ENCODE measurements at places on chromosomes 12 and 14.

- no peak overlapping the region for H3K4me3 ChIP-seq
- H3K27ac ChIP-seq = no peak overlapping the region
- H3K4me1 ChIP-seq = no peaks in the 10 kb centered on the region
These were observed 96.9 kb downstream of the SETD3 start for GRCh38 chr14:99383472-99384449.

- H3K4me1 ChIP-seq = peaks cover 3% of the 10 kb centered on the region
- peak; percentile 70 for DNase-seq
- peaks cover 3% of the 10 kb centered on the region for H3K27me3 ChIP-seq
- no peaks in the 10 kb centered on the region for H3K36me3 ChIP-seq
- H3K4me3 ChIP-seq = peak within 1 kb of the TSS; percentile 90
- peak within 1 kb of the TSS; percentile 78 for H3K27ac ChIP-seq
These were observed at the start of gene CPNE8 for GRCh38 chr12:38905480-38906351. TSS of gene CPNE8 (minus strand) at chr12:38905591. CDS start at chr12:38905534, 57 bp downstream.

DNA sequence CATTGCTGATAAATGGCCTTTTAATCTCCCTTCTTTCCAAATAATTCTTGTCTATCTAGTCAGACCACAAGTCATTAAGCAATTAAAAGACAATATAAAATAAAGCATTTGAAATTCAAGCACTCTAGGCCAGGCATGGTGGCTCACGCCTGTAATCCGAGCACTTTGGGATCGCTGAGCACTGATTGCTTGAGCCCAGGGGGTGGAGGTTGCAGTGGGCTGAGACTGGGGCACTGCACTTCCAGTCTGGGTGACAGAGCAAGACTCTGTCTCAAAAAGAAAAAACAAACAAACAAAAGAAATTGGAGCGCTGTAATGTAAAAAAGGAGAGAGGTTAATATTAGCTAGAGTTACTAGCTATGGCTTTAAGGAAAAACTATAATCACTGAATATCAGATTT is 30.5 kb upstream of the CSRP2 start:
- no peak for DNase-seq
- no peaks in the 10 kb centered on the region for H3K36me3 ChIP-seq
- H3K27ac ChIP-seq = no peak overlapping the region
- H3K4me1 ChIP-seq = peaks cover 3% of the 10 kb centered on the region
- H3K4me3 ChIP-seq = no peak overlapping the region

DNA sequence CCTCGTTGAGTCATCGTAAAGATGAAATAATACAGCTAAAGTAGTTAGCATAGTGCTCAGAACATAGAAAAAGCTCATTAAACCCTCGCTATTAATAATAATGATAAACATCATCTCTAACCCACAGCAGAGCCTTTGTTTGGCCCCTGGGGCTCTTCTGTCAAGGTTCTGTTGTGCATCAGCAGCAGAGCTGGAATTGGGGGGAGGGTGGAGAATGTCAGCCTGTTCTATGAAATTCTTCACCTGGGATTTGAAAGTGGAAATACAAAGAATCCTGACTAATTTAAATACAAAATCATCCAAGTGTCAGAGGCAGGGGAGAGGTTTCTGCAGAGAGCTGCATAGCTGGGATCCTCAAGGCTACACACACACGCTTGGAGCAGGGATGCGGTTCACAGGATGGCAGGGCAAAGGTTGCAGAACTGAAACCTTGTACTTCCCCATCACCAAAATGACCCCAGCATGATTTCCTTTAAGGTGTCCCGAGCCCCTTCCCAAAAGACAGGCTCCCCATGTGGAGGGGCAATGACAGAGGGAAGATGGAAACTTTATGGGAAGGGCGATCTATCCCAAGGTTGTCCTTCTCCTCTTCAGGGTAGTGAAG is 71.8 kb downstream of the DAD1 start:
- no peak overlapping the region for H3K27ac ChIP-seq
- no peaks in the 10 kb centered on the region for H3K36me3 ChIP-seq
- no peak overlapping the region for H3K4me3 ChIP-seq
- DNase-seq = no peak
- H3K27me3 ChIP-seq = no peaks in the 10 kb centered on the region

DNA sequence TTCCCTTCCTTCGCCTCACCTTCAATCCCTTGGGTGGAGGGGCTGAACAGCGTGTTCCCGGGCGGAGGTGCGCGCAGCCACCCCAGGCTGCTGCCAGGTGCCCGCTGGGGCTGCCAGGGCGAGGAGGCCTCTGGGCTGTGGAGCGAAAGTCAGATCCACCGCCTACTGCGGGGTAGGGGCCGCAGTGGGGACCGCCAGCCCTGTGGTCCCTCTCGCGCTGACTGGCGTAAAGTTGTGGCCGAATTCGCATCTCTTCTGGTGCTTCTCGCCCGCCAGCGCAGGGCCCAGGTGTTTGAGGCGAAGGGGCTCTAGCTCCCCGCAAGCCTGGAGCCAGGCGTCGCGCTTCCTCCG is 6.9 kb upstream of the HOXC4 start:
- peaks cover 40% of the 10 kb centered on the region for H3K27me3 ChIP-seq
- no peak for DNase-seq
- no peak overlapping the region for H3K4me3 ChIP-seq
- H3K27ac ChIP-seq = no peak overlapping the region
- peaks cover 9% of the 10 kb centered on the region for H3K4me1 ChIP-seq

DNA sequence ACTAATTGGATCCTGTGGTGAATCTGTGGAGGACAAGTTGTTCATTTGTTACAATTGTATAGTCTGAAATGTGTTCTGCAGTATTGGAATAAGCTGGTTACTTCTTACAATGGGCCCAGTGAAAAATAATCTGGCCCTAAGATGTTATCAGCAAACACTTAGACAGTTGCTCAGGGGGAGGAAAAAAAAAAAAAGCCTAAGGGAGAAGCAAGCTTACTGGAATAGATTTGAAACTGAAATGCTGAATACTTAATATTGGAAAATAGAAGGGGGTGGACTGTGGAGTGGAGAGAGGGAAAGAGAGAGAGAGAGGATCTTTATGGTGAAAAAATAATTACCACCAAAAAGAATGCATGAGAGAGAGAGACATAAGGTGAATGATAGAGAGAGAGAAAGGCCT is 4.0 kb downstream of the FOXG1 start:
- peaks cover 39% of the 10 kb centered on the region for H3K27me3 ChIP-seq

DNA sequence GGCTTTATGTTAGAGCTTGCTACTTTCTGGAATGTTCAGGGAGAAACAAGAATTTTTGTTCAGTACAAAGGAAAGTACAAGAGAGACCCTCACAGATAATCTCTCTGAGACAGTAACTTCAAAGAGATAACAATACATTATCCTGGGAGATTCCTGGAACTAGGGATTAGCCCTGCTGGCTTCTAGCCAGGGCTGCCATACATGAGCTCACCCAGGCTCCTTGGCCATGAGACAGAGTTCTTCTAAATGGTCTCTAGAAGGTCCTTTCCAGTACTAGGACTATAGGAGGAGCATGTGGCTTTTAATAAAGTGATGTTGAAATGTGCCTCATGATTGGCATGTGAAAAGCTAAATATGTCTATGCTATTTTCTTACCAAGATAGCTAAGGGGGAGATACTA is 342.5 kb downstream of the EMP1 start:
- H3K27ac ChIP-seq = no peak overlapping the region
- no peaks in the 10 kb centered on the region for H3K4me1 ChIP-seq
- no peak for DNase-seq
- H3K27me3 ChIP-seq = no peaks in the 10 kb centered on the region

DNA sequence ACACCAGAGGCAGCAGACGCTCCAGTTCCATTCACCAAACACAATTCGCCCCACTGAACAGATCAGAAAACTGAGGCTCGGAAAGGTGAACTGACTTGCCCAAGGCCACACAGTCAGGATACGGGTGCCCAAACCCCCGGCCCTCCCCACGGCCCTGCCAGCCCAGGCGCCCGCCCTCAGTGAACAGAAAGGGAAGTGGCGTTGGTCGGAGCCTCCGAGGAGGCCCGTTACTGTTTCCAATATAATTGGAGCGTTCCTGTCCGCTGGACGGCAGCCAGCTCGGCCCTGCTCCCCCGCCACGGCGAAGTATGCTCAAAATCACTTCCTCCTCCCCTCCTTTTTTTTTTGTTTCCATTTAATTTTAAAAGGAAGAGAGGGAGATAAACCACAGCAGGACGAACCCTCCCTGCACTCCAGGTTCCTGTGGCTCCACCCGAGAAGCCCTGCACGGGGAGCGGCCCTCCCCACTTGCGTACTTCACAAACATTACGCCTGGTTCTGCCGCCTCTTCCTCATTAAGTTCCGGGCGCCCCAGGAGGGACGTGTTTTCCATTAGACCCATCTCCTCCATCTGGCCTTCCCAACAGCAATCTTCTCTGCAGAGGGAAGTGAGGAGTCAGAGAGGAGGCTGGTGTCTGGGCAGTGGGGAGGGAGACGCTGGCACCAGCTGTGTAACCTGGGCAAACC is 61.1 kb downstream of the NCOR2 start:
- peaks cover 70% of the 10 kb centered on the region for H3K4me1 ChIP-seq
- peak overlapping the region; percentile 96 for H3K27ac ChIP-seq
- H3K27me3 ChIP-seq = peaks cover 27% of the 10 kb centered on the region
- H3K36me3 ChIP-seq = peaks cover 5% of the 10 kb centered on the region

- H3K4me3 ChIP-seq = peak overlapping the region; percentile 69
- DNase-seq = peak; percentile 50
- H3K4me1 ChIP-seq = peaks cover 18% of the 10 kb centered on the region
These were observed 96.6 kb upstream of the E2F7 start for GRCh38 chr12:77161944-77162343.

DNA sequence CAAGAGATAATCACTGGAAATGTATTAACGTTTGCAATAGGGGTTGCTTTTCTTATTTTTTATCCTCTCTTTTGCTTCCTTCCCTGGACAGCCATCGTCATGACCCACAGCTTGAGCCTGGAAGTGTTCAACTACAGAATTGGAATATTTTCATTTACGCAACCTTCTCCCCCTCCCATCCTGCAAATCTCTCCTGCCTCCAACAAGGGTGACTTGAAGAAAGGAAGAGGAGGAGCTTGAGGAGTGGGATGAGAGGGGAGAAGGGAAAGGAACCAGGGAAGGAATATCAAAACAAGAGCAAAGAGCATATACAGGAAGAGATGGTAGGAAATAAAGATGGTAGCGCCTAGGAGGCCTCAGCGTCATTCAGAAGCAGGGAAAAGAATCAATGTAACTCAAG is 1.6 kb upstream of the MANSC4 start:
- DNase-seq = no peak
- H3K27me3 ChIP-seq = peaks cover 12% of the 10 kb centered on the region
- H3K27ac ChIP-seq = peak overlapping the region; percentile 26
- H3K36me3 ChIP-seq = no peaks in the 10 kb centered on the region
- H3K4me3 ChIP-seq = peak overlapping the region; percentile 88
- peaks cover 14% of the 10 kb centered on the region for H3K4me1 ChIP-seq

GRCh38 chr12:111066744-111067437 is 146.5 kb upstream of the MYL2 start:
- no peak for DNase-seq
- peaks cover 38% of the 10 kb centered on the region for H3K4me1 ChIP-seq
- H3K27me3 ChIP-seq = peaks cover 7% of the 10 kb centered on the region
- H3K27ac ChIP-seq = no peak overlapping the region
- no peak overlapping the region for H3K4me3 ChIP-seq

DNA sequence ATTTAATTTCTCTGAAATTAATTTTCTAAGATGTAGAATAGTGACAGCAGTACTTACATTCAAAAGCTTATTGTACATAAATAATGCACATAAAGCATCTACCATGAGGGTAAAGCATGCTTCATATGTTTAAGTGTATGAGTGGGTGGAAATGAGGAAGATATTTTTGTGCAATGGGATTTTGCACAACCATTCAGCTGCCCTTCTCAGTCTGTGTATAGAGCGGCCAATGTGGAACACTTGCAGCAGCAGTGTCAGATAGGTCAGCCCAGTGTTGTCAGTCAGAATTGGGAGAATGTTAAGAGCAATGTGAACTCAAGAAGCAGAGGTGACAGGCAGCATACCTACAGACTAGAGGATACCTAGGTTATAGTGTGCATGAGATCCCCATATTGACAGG is 72.5 kb upstream of the ATP2B1 start:
- H3K36me3 ChIP-seq = peaks cover 8% of the 10 kb centered on the region
- no peaks in the 10 kb centered on the region for H3K4me1 ChIP-seq
- no peak overlapping the region for H3K27ac ChIP-seq
- H3K27me3 ChIP-seq = no peaks in the 10 kb centered on the region

DNA sequence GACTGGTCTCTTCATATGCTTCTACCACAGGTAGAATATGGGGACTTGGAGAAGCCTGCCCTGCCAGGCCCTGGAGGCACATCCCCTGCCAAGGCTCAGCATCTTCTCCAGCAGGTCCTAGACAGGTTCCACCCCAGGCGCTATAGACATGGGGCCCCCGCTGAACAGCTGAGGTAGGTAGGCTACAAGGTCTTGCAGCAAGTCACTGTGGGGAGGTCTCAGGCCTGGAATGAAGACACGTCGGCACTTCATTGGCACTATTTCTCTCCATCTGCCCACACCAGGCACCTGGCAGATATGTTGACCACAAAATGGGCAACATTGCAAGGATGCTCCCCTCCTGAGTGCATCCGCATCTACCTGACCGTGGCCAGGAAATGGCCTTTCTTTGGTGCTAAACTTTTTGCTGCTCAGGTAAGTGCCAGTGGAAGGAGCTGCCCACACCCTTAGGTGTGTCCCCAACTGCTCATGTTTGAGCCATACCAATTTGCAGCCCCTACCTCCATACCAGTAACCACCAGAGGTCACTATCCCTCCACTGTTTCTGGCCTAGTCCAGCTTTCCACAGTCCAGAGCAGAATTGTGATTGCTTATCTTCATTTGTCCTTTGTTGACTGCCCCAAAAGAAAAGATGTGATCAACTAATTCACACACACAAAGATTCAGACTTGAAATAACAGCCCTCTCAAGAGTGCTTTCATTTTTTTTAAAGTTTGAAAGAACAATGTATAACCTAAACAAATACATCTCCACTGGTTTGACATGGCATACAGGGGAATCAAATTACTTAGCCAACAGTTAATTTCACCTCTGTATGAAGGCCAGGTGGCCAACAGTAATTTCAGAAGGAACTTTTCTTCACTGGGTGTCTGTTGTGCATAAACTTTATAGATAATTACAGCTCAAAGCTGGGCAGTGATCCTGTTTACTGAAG is 16.1 kb downstream of the PIGH start:
- H3K27me3 ChIP-seq = no peaks in the 10 kb centered on the region
- no peaks in the 10 kb centered on the region for H3K36me3 ChIP-seq
- peaks cover 1% of the 10 kb centered on the region for H3K4me1 ChIP-seq
- H3K27ac ChIP-seq = no peak overlapping the region

DNA sequence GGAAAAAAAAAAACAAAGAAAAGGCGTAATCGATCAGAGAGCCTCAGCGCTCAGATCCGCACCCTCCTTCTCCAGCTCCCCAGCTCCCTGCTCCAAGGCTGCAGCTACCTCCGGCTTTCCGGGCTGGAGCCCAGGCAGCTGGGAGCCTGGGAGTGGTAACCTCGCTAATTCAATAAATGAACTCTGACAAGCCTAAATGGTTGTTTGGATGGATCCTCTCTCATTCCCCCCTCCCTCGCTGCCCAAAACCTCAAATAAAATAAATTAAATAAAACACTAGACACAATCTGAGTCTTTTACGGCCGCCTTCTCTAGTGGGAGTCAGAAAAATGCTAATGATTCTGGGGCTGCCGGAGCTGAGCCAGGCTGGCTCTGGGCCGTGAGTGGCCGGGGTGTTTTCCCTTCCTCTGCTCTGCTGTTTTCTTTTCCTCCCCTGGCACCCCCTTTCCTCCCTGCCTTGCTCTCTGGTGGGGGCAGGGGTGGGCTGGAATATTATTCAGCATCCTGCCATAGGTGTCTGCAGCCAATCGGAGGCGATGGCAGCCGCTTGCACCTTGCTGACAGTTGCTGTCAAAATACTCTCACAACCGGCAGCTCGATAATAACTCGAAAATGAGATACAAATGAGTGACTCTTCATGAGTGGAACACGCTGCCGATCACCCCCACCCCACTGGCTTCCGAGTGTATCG is 76.1 kb downstream of the RBM19 start:
- peaks cover 3% of the 10 kb centered on the region for H3K27me3 ChIP-seq
- peaks cover 19% of the 10 kb centered on the region for H3K4me1 ChIP-seq
- H3K27ac ChIP-seq = no peak overlapping the region
- DNase-seq = peak; percentile 42
- peak overlapping the region; percentile 57 for H3K4me3 ChIP-seq

Measured in glutamatergic neuron (in vitro differentiated cells).